ENCODE measurements at places on chromosomes 7 and 10.

DNA sequence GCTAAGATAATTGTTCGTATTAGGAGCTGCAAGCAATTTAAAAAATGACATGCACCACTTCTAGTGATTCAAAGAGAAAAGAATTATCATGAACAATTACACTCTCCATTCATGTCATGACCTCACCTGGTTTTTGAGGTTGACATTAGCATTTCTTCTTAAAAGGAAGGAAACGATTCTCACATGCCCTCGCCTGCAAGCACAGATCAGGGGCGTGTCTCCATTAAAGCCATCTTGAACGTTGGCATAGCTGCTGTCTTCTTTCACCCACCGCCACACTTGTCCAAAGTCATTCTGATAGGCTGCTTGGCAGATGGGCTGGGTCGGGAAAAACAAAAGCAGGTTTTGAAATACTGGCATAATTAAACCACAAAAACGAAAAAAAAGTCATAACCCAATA is 19.9 kb downstream of the ANKRD22 start:
- DNase-seq, result no peak

- DNase-seq, result no peak
These were observed 225.0 kb downstream of the SDHAF3 start for GRCh38 chr7:97342512-97342911.

GRCh38 chr10:75525067-75525466 is 93.6 kb downstream of the LRMDA start:
- no peak for DNase-seq

GRCh38 chr7:117312593-117313580 is 10.0 kb downstream of the WNT2 start:
- no peak for DNase-seq

- DNase-seq, result no peak
These were observed 4.0 kb downstream of the SCD start for GRCh38 chr10:100350914-100351485.

DNA sequence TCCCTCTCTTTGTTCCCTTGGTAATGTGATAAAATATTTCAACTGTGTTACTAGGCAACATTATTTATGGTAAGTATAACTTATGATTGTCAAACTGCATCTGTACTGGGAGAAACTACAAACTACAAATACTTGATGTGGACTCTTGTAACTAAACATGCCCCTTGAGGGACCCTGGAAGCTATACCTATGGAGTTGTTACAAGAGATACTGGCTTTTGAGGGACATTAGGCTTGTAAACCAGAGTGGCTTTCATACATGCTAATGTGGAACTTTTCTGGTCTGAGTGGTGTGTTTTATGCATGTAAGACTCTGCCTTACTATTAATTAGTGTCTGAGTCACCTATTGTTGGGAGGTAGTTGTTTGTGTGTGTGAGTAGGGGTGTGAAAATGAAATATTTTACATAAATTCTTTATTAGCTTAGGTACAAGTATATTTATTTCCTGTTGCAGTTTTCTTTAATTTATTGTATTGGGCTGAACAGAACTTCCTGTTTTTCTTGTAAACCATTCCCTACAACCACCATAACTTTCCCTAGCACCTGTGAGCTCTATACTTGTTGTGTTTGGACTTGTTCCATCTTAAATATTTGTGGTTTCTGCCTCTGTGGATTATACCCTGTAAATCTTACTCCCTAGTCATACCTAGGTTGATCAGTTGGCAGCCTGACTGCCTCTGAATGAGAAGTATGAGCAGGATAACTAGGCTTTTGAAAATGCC is 49.8 kb downstream of the STK31 start:
- no peak for DNase-seq

GRCh38 chr10:131874991-131875451 is 25.8 kb upstream of the PPP2R2D start:
- peak; percentile 26 for DNase-seq

DNA sequence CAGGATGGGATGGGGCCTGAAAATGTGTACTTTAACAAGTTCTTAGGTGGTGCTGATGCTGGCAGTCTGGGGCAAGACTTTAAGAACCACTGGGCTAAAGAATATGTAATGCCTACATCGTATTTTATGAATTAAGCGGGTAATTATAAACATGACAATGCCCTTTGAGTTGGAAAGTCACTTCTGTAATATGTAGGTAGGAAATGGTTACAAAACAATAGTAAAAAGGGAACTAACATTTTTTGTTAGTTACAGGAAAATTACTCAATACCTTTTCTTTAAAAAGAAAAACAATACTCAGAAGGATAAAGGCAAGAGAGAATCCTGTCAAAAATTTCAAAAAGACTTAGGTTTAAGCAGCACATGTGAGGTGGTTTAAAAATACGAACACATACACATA is 48.3 kb upstream of the STEAP4 start:
- no peak for DNase-seq

GRCh38 chr10:50248598-50248997 is 2.7 kb downstream of the ASAH2 start:
- DNase-seq, result no peak

- no peak for DNase-seq
These were observed 528.2 kb upstream of the NRP1 start for GRCh38 chr10:33862536-33863105.

DNA sequence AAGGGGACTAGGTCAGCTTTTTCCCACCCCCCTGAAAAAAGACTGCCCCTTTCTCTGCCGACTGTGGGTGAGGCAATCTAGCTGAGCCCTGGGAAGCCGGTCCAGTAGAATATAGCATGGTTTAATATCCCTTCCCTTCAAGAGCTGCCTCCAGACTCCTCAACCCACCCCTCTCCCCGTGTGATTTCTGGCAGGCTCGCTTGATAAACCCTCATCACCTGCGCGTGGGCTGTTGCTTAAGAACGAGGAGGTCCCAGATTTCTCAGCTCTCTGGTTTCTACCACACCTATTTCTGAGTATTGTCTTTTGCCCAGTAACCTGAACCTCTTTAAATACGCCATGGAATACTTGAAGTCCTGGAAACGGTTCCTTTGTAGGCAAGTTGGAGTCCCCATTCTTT is 2.0 kb upstream of the LRRC4 start:
- no peak for DNase-seq

DNA sequence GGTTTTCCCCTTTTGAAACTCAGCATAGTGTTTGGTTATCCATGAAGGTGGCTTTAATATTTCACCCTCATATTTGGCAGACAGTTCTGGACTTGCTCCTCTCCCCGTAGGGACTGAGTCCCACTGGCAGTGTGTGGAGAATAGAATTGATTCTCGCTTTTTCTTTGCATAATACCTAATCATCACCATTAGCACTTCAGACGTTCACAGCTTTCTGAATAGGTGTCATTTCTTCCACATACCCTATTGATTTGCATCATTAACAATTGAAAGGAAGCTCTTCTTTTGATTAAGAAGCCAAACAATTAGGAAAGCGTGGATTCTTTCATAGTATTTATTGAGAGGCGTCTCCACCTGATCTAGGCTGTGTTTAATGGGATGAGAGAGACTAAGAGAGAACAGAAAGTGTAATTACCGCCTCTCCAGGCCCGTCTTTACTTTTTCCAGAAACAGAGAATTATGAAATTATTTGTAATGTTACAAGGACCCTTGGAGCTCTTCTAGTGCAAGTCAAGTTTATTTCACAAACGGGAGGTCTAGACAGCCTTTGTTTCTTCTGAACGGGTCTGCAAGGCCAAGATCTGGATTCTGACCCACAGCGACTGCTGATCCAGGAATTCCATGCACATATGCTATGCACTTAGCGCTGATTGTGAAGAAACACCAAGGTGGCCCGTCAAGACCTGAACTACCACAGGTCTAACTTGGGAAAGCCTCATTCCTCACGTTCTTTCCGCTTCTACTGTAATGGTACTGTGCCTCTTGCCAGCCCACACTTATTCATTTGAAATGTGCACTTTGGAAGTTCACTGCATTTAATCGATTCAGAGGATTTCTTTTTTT is 249.9 kb upstream of the C7orf33 start:
- DNase-seq, result no peak

GRCh38 chr7:105198223-105198622 is 184.2 kb downstream of the KMT2E start:
- DNase-seq, result no peak

Data from GM06990 (cell line).